ENCODE measurements at places on chromosomes 7 and 10.

GRCh38 chr10:14478604-14479003 is 147.9 kb upstream of the FRMD4A start:
- DNase-seq, result peak; percentile 61

- DNase-seq, result no peak
These were observed 42.3 kb downstream of the PRKCQ start for GRCh38 chr10:6537770-6538169.

DNA sequence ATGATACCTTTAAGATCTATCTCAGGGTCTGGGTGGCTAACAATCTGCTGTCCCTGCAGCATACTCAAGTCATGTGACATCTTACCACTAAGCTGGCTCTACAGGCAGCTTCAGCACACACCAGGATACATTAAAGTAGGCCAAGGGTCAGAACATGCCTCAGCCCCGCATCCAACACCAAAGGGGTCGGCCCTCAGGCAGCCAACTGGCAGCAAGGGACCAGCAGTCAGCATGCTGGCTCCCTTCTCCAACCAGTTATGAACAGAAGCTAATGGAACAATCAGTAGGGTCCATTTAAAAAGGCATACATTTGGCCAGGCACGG is 37.1 kb downstream of the FAM53B start:
- no peak for DNase-seq

- no peak for DNase-seq
These were observed 73.7 kb downstream of the ITIH5 start for GRCh38 chr10:7593063-7593462.

GRCh38 chr10:89403043-89403442 is 10.6 kb downstream of the IFIT1 start:
- DNase-seq, result no peak

GRCh38 chr10:49631975-49632374 is 18.1 kb downstream of the CHAT start:
- DNase-seq, result no peak

DNA sequence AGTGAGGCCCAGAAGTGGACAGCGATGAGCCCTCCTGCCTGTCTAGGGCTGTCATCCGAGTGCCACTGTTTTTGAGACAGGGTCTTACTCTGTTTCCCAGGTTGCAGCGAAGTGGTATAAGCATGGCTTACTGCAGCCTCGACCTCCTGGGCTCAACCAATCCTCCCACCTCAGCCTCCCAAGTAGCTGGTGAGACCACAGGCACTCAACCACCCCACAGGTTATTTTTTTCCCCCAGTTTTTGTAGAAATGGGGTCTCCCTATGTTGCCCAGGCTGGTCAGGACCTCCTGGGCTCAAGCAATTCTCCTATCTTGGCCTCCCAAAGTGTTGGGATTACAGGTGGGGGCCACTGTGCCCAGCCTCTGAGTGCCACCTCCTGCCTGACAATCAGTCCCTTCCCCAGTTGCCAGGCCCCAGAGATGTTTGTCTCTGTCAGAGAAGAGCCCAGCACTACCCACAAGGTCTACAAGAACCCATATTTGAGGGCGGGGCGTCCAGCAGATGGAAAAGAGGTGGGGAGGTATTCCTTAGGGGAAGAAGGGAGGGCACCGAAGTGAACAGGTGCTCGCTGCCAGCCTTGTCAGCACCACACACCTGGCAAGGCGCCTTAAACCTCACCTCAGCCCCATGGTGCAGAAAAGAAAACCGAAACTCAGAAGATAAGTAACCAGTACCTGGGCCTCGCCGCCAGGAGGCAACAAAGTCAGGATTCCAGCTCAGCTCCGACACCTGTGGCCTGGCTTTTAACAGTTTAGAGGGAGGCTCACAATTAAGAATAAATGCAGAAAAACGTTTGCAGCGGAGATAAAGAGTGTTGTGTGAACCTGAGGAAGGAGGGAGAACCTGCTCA is 77.4 kb upstream of the ANLN start:
- no peak for DNase-seq

- no peak for DNase-seq
These were observed 710.9 kb downstream of the CCSER2 start for GRCh38 chr10:85039311-85039710.

- DNase-seq, result no peak
These were observed 72.0 kb upstream of the VKORC1L1 start for GRCh38 chr7:65800890-65801341.

DNA sequence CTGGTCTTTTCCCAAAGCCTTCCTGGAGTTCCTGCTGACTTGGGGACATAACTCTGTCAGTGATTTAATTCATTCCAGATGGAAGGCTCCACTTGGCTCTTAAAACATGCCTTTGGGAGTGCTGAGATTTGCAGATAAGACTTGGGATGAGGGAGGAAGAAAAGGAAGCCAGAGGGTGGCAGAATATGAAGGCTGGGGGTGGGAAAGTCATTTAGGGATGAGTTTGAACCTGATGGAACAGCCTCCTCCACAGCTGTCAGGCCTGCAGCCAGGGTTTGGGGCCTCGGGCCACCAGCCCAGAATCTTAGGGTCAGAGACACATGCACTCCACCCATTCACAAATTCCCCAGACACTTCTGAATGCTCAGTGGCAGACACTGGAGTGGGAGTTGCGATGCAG is 28.4 kb upstream of the EIF5AL1 start:
- no peak for DNase-seq

- no peak for DNase-seq
These were observed 175.5 kb downstream of the RNF216 start for GRCh38 chr7:5605775-5606634.

- DNase-seq, result no peak
These were observed 10.1 kb upstream of the FOXL3 start for GRCh38 chr7:279821-280220.

- DNase-seq, result no peak
These were observed 49.5 kb upstream of the RSU1 start for GRCh38 chr10:16866541-16867275.
